Bronchial smooth muscle cell (primary cell): ENCODE measurements at places on chromosomes 5 and 9. TPM values are rescaled to one million over a fixed set of nuclear protein-coding genes. Genes with fewer than 3 reads are reported as not detected.

Gene TGFBR1
- 25.5 and 38.3 TPM in 2 replicates for total RNA-seq

Gene HMHB1
- total RNA-seq = not detected in 2 replicates

Gene DOLPP1
- total RNA-seq = 5.4 and 6.2 TPM in 2 replicates

Gene UHRF2
- total RNA-seq = 51.3 and 52.3 TPM in 2 replicates

Gene SLC46A2
- total RNA-seq = not detected in 2 replicates

Gene FGF10
- total RNA-seq = 0.26 and 0.79 TPM in 2 replicates

Gene IER5L
- total RNA-seq = 32.1 and 74.6 TPM in 2 replicates

Gene THBS4
- 1.6 and 3.4 TPM in 2 replicates for total RNA-seq
